Stimulated activated CD4-positive, alpha-beta T cell treated with anti-CD3 and anti-CD28 coated beads, TNF-alpha, amount 100 ng/mL, for 4 hours (primary cell): ENCODE measurements at places on chromosomes 5 and 9.

- DNase-seq, result no peak
These were observed 124.2 kb downstream of the KCNIP1 start for GRCh38 chr5:170628028-170628427.

DNA sequence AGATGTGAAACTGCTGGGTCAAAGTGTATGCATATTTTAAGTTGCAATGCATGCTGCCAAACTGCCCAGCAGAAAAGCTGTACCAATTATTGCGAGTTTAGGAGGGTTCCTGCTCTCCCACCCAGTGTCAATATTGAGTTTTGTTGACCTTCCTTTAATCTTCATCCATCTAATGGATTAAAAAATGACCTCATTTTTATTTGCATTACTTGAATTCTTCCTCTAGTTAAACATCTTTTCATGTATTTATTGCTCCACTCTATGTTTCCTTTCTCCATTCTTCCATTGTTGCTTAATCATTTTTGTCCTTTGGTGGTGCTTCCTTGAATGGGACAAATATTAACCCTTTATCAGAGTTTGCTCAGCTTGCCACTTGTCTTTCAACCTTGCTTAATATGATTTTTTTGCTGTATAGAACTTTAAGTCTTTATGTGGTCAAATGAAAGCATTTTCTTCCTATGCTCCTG lies 32.4 kb downstream of the TLE1 start:
- no peak for DNase-seq

GRCh38 chr9:107750741-107751566 lies 261.4 kb upstream of the KLF4 start:
- DNase-seq, result no peak

GRCh38 chr5:9062873-9063272 lies 483.0 kb downstream of the SEMA5A start:
- DNase-seq, result no peak

DNA sequence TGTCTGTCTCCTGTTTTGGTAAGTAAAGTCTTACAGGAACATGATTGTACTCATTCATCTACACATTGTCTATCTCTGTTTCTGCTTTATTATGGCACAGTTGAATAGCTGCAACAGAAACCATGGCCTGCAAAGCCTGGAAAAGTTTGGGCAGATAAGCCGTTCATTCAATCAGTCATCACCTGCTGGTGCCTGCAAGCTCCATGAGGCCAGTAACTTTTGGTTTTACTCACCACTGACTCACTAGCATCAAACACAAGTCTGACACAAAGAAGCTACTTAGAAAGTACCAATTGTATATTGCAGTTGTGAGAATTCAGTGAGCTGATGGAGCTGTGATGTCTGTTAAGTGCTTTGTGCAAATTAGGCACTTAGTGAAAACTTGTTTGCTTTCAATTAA lies 373.6 kb upstream of the SGCD start:
- DNase-seq, result no peak

DNA sequence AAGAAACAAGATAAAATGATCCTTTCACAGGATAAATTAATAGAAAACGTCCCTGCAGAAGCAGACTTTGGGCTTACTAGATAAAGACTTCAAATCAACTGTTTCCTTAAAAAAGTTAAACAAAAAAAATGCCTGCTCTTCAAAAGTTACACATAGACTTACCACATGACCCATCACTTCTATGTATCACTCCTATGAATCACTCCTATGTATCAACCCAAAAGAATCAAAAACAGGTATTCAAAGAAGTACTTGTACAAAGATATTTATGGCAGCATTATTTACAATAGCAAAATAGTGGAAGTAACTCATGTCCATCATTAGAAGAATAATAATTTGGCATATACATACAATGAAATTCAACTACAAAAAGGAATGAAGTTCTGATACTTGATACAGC lies 56.3 kb upstream of the PRDM9 start:
- DNase-seq, result no peak

GRCh38 chr5:65068410-65068809 lies 299.7 kb downstream of the CWC27 start:
- DNase-seq, result no peak

DNA sequence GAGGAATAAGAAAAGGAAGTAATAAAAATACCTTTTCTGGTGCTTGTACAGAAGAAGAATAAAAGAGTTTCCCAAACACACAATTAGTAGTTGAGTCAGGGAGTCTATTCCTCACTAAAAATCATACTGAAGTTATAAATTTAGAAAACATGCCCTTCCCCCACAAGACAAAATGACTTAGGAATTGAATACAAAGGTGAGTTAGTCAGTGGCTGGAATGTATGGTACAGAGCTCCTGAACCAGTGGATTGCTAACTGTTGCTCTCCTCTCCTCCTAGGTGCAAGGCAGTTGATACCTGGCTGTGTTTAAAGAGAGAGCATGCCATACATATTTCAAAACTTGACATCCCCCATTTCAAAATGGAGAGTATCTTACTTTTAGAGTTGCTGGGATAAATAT lies 1.9 kb downstream of the GDA start:
- DNase-seq, result no peak

GRCh38 chr9:5449521-5450358 lies 602 bp upstream of the CD274 start:
- DNase-seq, result no peak

- DNase-seq, result no peak
These were observed 4.4 kb downstream of the NEURL1B start for GRCh38 chr5:172645271-172646055.

DNA sequence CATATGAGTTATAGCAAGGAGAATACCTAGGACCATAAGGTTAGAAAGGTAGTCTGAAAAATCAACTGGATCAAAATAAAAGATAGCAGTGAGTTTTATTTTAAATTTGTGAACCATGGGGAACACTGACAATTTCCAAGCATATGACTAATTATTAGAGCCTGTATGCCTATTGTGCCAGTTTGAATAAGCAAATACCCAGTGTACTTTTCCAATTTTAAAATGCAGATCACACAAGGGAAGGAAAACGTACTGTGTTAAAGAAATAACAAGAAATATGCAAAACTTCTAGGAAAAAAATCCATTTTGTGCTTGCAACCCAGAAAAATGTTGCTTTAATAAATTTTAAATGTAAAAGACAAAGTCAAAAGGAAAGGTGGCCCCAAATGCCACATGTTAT lies 257.4 kb downstream of the BNC2 start:
- no peak for DNase-seq

- no peak for DNase-seq
These were observed 355.1 kb upstream of the GRIA1 start for GRCh38 chr5:153135411-153135810.

- DNase-seq, result no peak
These were observed 16.2 kb downstream of the UHRF2 start for GRCh38 chr9:6428940-6429889.

GRCh38 chr9:133118568-133118967 lies 2.5 kb downstream of the RALGDS start:
- no peak for DNase-seq

DNA sequence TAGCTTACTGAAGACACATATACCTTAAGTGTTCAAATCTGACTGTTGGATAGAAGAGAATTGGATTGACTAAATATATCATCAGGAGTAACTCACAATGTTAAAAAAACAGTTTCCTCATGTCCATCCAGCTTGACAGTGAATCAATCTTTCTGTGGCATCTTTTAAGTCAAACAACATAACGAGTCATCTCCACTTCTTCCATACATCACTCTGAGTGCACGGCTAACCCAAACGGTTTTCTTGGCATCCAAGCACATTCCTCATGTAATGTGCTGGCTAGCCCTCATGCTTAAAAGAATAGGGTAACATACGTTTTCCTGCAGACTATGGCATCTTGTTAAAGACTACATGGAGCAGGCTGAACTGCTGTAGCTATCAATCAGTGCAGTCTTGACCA lies 291.5 kb upstream of the TRPC7 start:
- DNase-seq, result no peak

- no peak for DNase-seq
These were observed 416.9 kb downstream of the PSAT1 start for GRCh38 chr9:78713614-78714405.

DNA sequence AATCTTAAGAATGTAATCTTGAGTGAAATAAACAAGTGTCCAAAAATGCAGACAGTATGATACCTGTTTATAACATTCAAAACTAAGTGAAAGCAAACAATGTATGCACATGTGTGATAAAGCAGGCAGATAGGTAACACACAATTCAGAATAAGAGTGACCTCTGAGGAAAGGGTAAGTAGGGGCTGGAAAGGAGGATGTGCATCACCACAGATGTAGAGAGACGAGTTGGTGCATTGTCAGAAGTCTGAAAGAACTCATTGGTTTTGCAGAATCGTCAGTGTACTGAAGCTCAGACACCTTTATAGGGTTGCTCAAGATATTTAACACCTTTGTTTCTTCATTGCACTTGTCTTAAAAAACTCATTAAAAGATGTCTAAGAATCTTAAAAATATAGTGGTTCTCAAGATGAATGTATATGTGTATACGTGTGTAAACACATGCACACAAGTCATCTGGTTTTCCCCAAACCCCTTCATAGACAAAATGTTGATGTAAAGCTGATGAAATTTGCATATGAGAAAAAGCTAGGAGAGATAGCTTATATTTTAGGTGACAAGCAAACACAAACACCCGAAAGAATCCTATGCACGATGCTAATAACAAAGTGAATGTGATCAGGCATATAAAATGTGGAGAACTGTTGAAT lies 197.6 kb upstream of the MEF2C start:
- no peak for DNase-seq

DNA sequence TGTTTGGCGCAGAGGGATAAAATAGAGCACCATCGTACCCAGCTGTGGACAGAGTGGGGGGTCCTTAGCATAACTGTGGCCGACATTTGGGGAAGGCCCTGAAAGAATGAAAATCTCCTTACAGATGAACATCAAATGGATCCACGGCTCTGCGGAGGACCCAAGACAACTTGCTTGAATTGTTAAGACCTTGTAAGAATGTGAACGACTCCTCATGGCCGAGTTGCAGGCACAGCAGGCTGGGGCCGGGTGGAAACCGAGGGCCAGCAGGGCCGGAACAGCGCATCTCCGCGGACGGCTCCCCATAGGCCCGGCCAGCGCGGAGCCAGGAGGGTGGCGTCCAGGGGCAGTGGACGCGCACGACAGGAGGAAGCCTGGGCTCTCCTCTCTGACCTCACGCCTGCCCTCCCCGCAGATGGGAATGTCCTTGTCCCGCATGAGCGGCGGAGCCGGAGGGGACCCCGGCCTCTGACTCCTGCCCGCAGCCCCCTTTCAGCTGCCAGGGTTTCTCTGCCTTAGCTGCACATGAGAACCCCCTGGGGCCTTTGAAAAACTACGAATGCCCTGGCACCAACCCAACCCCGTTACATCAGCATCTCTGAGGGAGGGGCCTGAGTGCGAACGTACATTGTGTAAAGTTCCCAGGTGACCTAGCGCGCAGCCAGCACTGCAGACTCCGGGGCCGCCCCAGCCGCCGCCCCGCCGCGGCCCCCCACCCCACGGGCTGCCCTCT lies 36.2 kb upstream of the PTCH1 start:
- no peak for DNase-seq

- no peak for DNase-seq
These were observed 147.3 kb downstream of the MTX3 start for GRCh38 chr5:79843450-79844388.

DNA sequence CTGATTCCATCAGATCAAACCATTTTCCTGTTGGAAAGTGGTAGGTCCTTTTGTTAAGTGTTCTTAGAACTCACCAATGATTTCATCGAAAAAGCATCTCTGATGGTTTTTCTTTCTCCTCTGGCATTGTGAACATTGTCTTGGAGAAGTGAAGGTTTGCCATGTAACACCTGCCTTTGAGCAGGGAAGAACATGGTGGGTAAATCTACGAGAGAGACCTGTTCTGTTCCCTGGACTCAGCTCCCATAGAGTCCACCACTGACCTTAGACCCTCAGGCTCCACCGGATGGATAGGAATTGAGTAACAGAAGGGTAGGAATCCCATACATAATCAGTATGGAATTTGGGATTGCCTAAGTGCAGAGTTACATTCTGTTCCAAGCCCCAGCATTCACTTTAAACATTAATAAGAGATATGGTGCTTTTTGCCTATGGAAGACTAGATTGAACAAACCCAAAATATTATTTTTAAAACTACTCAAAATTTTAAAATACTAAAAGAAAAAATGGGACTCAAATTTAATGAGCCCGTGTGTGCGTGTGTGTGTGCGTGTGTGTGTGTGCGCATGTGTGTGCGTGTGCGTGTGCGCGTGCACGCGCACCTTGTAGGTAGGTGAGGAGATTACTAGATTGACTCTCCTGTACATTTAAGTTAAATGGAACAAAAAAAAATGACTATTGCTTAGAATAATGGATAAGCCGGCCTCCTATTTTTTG lies 92.0 kb downstream of the C9orf152 start:
- DNase-seq, result no peak

DNA sequence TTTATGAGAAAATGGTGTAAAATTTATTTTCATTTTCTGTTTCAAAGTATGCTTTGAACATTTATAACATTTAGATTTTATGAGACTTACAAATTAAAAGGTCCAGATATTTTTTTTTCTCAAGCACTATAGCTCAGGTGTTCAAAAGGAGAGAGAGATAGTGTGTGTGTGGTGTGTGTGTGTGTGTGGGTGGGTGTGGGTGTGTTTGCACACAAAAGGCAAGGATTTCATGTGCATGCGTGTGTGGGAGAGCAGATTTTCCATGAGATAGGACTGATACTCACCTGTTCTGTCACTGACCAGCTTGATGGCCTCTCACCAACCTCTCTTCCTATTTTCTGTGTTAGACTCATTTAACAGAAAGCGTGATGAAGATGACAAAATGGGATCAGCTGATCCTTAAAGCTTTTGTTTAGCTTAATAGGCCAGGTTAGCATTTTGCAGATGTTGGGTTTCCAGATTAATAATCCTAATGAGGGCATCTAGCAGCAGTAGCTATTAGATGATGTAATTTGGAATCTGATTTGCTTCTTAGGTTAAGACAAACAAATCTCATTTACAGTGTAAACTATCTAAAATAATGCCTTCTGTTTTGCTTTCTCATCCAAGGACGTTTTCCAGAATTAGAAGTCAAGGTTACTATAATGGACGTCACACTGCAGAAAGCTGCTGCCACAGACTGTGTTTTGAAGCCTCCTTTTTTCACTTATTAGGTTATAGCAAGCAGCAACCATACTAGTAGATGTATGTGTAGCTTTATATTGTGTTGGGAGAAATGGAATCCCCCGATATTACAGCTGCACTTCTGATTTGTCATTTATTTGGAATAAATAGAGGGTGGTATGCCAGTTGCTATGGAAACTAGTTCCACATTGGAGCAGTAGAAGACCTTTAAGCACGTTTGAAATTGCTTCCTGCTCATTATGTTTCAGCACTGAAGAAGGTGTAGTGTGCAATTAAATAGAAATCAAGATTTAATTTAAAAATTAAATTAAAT lies 355.6 kb downstream of the TAF11L14 start:
- no peak for DNase-seq

DNA sequence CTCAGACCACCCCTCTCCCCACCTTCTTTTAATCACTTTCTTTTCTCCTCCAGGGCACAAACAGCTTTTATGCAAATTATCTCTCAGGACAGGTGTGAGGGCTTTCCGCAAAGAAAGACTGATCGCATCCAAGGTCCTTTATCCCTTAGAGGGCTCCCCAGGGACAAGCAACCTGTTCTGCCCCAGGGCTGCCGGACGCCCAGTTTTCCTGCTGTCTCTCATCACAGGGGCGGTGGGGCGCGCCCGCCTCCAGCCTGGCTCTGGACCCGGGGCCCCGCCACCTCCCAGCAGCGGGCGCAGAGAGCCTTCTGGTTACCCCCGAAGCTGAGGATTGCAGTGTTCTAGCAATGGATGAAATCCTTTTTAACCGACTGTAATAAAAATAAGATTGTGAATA lies 266.1 kb downstream of the CWC27 start:
- DNase-seq, result no peak
